ENCODE measurements at places on chromosomes 12 and 14.

GRCh38 chr12:41656454-41656853 is 468.3 kb downstream of the PDZRN4 start:
- DNase-seq = no peak

GRCh38 chr12:49733219-49734017 is 7.9 kb upstream of the TMBIM6 start:
- DNase-seq = no peak

- DNase-seq = no peak
Measured at GRCh38 chr12:121822393-121823100, 18.7 kb downstream of the SETD1B start.

- no peak for DNase-seq
Measured at GRCh38 chr14:24232645-24233537, at the start of gene GMPR2. GMPR2 (plus strand) TSS chr14:24232929; CDS start chr14:24233254, 325 bp downstream.

- DNase-seq = no peak
Measured at GRCh38 chr14:88488897-88489296, 65.9 kb downstream of the PTPN21 start.

DNA sequence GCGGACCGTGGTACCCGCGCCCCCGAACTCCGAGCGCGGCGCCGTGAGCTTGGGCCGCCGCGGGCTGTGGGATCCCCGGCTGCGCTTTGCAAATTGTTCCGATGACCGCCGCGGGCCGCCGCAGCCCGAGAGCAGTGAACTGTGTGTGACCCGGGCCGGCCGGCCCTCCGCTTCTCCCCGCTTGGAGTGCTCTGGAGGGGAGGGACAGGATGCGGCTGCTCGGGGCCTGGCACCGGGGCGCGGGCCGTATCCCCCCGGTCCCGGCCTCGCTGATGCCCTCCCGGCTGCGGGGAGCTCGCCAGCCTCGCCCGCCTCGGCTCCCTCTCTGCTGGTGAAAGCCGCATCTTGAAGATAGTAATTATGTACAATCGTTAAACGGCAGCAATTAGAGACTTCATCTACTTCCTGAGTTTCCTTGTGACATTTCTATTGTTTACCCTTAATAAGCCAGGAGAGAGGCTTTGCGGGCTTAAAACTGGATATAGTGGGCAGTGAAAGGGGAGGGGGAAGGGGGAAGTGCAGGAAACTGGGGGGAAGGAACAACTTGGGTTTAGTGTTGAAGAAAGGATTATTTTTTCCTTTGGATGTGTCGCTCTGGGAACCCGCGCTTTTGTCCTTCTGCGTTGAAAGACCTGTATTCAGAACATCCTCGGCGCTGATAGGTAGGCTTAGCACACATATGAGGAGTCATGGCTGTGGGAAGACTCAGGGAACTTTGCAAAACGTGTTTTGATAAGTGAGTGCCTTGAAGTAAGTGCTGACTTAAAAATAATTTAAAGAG is 1.2 kb downstream of the PELI2 start:
- no peak for DNase-seq

DNA sequence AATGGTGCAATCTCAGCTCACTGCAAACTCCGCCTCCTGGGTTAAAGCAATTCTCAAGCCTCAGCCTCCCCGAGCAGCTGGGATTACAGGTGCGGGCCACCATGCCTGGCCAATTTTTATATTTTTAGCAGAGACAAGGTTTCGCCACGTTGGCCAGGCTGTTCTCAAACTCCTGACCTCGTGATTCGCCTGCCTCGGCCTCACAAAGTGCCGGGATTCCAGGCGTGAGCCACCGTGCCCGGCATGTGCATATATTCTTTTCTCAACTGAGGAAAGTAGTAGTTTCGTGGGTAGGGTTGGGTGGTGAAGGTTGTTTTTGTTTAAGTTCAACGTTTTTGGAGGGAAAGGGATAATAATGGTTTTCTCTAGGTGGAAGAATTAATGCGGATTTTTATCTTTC is 94.2 kb upstream of the CEP83 start:
- DNase-seq = no peak

DNA sequence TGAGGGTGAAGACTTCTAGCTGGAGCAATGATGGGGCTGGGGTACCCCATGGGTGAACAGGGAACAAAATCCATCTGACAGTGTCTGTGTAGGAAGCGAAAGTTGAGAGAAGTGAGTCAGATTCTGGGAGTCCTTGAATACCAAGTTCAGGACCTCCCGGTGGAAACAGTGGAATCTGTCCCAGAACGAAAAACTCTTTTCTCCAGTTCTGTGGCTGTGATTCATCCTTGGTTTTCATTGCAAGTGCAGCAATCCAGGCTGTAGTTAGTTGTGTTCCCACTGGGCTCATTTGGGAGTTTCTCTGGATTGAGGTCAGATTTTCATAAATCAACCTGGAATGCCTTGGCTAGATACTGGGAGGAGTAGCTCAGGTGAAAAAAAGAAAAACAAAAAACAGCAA is 120.7 kb downstream of the C12orf75 start:
- no peak for DNase-seq

- no peak for DNase-seq
Measured at GRCh38 chr14:60757567-60758002, 23.0 kb downstream of the MNAT1 start.

DNA sequence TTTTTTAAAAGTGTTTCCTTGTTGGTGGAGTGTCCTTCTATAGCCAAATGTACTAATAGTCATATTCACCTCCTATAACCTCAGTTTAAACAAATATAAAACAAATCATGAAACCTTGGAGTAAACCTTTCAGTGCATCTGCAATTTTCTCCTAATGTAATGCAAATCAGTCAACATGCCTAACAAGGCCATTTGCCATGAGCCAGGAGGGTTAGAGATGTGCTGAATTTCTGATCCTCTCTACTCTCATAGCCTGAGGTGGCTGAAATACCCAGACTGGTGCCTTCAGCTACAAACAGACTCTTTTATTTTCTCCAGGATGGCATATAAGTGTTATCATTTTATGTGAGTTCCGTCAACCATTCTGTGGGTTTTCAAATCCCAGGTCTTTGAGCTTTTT is 908.1 kb downstream of the GALC start:
- no peak for DNase-seq

GRCh38 chr14:99481745-99482099 is 513 bp downstream of the CCNK start:
- DNase-seq = no peak

GRCh38 chr12:109098183-109098604 is 797 bp downstream of the UNG start:
- DNase-seq = no peak

DNA sequence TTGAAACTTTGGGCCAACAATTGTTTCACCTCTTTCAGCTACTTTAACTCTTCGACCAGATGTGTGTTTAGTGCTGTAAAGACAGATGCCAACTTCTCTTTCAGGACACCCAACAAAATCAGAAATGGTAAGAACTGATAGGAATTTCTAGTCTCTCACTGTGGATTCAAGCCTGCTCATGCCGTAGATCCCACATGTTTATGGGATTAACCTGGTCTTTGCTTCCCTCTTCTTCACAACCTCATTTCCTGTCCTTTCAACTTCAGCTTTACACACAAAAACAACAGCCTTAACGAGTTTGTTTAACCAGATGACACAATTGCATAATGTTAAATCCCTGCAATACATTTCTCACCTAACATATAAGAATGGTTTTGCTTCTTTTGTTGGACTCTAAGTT is 1031.9 kb upstream of the LRFN5 start:
- no peak for DNase-seq

DNA sequence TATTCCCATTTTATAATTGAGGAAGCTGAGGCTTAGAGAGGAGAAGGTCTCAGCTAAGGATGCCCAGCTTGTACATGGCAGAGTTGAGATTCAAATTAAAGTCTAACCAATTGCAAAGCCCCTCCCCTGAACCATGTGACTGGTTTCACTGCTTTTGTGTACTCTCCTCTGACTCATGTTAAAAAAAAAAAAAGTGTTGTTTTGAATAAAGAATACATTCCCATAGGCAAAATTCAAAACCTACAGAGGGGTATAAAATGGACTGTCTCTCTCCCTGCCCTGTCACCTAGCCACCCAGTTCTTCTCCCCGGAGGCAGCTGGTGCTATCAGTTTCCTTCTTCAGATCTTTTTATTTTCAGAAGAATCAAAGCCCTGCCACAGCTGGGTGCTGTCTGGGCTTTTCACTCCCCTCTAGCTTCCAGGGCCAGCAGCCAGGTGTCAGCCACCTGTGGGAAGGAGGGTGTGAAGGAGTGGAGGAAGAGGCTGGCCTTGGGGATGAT is 5.4 kb downstream of the PSMD9 start:
- DNase-seq = no peak

- no peak for DNase-seq
Measured at GRCh38 chr14:75548544-75548943, 26.3 kb downstream of the BATF start.

GRCh38 chr12:88418856-88419497 is 161.3 kb downstream of the KITLG start:
- no peak for DNase-seq

DNA sequence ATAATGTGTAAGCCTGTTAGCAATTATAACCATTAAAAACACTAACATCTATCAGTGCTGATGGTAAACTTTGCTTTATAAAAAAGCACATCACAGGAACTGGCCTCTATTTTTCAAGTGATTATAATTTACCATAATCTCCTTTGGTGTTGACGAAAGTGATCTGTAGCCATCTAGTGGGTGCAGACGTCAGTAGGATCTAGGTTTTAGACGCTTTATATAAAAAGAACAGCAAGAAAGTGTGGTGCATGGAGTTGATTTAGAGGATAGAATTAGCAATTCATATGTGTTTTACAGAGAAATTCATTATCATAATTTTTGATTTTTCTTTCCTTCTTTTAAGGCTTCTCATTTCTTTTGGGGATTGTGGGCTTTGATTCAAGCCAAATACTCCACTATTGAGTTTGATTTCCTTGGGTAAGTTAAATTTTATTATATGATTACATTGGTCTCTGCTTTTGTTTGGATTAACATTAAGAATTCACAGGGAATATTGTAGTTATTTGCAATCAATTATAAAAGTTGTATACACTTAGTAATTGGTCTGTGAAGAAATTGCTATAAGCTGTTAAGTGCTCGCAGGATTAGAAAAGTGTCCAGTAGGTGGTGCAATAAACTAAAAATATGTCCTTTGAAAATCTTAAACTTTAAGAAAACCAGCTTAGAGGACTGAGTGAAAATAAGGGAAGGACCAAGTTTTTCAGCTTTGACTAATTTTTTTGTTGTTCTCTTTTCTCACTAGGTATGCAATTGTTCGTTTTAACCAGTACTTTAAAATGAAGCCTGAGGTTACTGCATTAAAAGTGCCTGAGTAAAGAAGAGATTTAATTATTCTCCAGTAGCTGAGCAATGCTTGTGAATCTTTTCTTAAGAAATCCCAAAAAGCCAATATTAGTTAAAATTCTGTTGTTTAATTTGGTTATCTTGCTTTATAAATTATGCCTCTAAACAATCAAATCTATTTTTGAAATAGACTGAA is 59.5 kb downstream of the ETNK1 start:
- no peak for DNase-seq

DNA sequence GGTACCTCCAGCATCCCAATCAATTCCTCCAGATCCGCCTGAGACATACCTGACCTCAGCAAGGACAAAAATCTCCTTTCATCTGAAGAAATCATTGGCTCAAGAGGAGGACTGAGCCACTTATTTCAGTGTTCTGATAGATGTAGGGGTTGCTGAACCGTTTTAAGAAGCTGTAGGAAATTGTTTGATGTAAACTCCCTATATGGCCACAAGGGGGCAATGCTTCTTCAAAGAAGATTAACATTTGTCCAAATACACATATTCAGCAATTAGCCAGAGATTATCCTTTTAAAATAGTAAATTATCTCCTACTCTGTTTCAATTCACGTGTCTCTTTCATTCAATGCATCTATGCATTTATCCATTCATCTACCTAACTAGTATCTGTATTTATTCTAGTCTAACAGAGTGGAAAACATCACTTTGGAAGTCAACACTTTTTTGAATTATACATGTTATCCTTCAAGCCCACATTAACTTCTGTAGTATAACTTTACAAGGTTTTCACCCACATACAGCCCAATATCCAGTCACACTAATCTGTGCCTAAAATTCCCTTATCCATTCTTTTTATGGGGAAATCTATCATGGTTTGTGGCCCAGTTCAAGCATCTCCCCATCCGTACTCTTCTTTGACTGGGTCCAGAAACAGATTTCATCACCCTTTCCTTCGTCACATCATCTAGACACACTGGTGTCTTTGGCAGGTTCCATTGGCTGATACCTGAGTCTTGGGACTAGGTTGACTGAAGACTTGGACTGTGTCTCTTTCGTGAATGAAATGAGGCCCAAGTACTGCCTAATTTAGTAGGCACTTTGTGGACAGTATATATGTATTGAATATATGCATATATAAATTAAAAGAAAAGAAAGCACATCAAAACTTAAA is 411.0 kb upstream of the OR4E1 start:
- no peak for DNase-seq

DNA sequence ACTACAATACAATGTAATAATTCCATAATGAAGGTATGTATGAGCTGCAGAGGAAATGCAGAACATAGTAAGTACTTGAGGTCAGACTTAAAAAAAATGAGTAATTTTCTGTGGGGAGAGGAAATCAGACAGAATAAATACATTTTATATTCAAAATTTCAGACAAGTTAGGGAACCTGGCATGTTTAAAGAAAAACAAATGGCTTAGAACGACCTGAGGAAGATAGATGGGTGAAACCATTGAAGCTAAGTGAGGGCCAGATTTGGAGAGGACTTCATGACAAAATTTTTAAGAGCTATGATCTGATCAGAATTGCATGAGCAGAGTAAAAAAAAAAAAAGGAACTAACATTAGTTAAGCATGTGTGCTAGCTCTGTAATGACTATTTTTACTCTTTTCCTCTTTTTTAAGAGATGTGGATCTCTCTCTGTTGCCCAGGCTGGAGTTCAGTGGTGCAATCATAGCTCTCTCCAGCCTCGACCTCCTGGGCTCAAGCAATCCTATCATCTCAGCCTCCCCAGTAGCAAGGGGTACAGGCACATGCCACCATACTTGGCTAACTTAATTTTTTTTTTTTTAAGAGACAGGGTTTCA is 157.6 kb upstream of the PDE3A start:
- DNase-seq = no peak

GRCh38 chr12:93706824-93707223 is 29.6 kb downstream of the CRADD start:
- DNase-seq = no peak

- DNase-seq = no peak
Measured at GRCh38 chr12:80622271-80622670, 85.2 kb upstream of the MYF6 start.

Measured in esophagus muscularis mucosa (tissue), 4 donors.